ENCODE measurements at places on chromosomes 2 and 18.
A peak's percentile ranks its signal among the peaks of the same experiment; 100 is the strongest.

- DNase-seq, result no peak
Observed at GRCh38 chr2:11024687-11025086, 113.0 kb downstream of the KCNF1 start.

- DNase-seq, result no peak
Observed at GRCh38 chr18:44510390-44510789, 170.3 kb upstream of the SETBP1 start.

DNA sequence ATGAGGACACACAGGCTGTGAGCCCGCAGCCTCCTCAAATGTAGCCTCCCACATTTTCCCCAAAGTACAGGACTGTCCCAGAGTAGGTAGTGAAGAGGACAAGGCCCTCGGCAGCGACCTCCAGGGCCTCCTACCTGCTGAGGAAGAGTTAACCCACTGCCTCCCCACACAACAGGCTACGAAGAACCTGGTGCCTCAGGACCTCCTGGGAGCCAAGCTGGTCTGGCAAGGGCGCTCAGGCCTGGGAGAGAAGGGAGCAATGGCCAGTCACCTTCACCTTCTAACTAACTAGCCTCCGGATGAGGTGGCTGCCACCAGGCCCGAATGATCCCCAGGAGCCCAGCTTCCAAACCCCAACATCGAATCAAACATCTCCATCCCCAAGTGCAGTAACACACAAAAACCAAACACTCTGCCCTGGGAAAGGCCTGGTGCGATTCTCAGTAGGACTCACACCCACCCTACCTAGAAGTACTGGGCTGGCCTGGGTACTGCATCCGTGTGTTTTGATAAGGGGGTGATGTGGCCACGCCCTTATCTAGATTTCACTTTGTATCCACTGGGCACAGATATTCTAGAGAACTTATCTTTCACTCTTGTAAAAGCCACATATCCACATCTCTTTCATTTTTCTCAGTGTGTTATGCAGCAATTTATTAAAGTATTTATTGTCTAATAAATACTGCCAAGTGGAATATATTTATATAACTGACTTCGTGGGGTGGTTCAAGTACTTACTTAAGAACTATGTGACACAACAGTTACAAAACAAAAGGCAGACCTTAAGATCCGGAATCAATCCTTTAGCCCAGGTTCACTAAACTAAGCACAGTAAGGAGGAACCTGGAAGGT, 9.7 kb downstream of the ERFE start:
- DNase-seq, result no peak

- DNase-seq, result no peak
Observed at GRCh38 chr2:129276978-129277584, 702.4 kb upstream of the RAB6C start.

DNA sequence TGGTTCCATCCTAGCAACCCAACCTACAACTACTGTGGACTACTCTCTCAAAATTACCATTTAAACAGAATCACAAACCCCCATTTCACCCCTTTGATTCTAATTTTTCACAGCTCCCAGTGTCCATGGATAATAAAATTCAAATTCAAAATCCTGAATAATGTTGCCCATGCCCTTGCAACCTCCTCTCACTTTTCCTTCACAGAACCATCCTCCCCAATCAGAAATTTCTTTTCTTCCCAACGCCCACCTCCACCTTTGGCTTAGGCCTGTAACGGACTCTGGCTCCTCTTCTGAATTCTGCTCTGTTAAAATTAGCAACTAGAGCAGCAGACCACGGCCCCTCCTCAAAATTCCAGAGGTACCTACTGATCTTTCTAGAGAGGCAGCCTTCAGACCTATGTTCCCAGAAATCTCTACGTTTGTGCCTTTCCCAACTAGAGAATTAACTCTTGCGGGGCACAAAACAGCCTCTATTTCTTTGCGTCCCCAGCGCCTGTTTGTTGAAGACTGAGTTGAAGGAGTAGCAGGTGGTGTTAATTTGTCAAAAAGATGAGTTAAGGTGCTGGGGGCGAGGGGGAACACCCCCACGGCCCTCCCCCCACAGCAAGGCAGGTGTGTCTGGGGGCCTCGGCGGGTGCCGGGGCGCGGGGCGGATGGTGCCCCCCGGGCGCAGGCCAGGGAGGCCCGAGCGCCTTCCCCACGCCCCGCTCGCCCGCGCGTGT, 428 bp upstream of the MAP3K20 start:
- DNase-seq, result no peak

DNA sequence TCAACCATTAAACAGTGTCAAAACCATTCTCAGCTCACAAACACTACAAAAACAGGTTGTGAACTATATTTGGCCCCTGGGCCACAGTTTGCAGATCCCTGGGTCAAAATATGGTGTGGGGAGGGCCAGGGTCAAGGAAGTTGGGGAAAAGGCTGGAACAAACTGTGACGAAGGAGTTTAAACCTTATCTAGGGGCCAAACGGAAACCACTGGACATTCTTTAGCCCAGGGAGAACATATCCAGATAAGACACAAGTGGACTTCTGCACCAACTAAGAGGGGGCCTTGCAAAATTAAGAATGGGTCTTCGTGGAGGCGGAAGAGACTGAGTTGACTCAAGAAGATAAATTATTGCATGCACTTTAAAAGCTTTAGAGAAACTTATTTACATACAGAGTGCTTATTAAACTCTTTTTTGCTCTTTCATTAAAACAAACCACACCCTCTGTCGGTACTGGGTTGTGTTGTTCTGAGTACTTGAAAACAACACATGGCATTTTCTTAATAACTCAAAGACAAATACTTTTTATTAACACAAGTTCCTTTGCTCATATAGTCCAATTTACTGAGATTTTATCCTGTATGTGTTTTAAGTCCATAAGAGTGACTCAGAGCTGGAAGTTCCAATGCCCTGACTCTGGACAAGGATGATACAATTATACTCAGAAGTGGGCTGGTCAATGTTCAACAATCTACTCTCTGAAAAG, 5.3 kb upstream of the ASAP2 start:
- DNase-seq, result no peak

GRCh38 chr18:14947482-14948162, 199.7 kb downstream of the ANKRD30B start:
- DNase-seq, result no peak

DNA sequence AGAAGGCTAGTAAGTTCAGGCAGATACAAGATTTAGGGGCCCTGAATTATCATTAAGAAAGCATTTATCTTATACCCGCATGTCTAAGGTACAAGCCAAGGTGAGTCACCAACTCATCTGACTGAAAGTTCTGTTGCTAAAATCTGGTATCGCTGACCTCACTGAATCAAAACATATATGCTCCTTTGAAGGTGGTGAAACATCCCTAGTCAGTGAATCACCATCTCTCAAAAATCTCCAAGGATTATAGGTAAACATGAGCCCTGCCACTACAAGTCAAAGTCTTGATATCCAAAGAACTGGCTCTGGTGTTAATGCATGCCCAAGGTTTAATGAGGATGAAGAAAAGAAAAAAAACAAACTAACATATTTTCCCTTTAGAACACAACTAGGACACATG, 43.5 kb downstream of the IRS1 start:
- DNase-seq, result no peak

DNA sequence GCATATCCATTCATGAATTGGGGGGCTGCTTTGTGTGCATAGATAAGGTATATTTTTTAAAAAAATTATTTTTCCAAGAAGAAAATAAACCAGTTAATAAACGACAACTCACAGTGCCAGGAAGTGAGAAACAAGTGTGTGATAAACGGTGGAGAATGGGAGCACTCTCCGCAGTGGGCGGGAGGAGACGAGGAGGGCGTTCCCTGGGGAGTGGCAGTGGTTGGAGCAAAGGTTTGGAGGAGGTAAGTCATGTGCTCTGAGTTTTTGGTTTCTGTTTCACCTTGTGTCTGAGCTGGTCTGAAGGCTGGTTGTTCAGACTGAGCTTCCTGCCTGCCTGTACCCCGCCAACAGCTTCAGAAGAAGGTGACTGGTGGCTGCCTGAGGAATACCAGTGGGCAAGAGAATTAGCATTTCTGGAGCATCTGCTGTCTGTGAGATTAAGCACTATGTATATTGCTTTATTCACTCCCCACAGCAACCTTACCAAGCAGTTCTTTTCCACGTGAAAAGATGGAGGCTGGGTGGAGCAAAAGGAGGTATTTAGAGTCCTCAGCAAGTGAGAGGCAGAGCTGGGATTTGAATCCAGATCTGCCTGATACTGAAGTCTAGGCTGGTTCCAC, 27.0 kb upstream of the CASP8 start:
- DNase-seq, result no peak

GRCh38 chr2:216637472-216637871, 4.3 kb downstream of the IGFBP2 start:
- DNase-seq, result no peak

GRCh38 chr2:88880441-88880953, 189.0 kb downstream of the RPIA start:
- DNase-seq, result peak; percentile 59

DNA sequence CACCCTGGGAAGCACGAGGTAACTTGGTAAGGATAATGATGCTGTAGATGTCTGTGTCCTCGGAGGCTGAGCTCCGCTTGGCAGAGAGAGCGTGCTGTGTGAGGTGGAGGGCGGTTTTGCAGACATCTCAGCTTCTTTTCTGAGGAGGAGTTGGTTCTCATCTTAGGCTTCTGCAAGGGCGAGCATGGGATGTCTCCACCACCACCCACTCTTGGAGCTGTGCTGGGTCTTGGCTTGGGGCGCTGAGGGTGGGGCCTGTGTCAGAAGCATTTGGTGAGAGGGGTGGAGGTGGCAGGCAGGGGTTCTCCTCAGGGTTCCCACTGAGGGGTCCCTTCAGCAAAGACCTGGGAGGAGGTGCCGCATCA, 9.2 kb downstream of the OXER1 start:
- no peak for DNase-seq

DNA sequence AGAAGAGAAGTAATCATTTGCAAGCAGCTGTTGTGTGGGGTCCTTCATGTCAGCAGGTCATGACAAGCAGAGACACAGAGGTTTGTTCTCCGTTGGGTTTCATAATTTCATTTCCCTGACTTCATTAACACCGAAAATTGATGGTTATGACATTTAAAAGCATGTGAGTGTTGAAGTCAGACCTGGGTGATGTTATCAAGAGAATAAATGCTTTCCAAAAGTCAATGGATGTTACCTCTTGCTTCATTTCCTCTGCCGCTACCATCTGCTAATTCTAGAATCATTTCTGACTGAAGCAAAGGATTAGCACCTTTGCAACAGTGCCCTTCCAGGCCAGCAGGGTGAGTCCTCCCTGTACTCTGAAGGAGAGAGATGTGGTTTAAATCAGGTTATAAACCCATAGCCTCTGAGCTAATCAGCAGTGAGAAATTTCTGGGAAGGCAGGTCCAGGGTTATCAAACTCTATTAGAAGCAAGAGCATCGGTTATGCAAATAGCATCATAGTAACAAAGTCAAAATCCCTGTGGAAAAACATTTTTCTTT, 446.2 kb downstream of the PIK3C3 start:
- no peak for DNase-seq

GRCh38 chr2:124025171-124025580, at the start of gene CNTNAP5:
Gene CNTNAP5, plus strand, starts transcription at chr2:124025287. Its CDS starts 364 bp downstream, at chr2:124025651.
- peak; percentile 94 for DNase-seq

GRCh38 chr2:178233428-178233827, 39.1 kb downstream of the OSBPL6 start:
- DNase-seq, result no peak

GRCh38 chr2:232321817-232322559, 56.6 kb upstream of the ALPP start:
- DNase-seq, result no peak

DNA sequence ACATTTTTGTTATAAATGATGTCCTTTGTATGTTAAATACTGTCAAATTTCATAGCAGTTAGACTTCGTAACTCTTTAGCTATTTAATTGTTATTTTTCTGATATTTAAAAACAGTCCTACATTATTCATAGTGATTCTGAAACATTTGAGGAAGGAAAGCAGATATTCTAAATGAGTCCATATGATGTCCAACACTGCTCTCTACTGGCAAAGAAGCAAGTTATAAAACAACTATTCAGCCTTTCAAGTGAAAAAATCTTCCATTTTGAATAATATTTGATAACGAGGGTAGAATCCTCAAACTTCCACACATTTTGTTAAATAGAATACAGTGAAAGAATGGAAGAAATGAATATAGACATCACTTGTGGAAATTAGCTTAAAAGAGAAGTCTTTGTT, 220.8 kb downstream of the GULP1 start:
- no peak for DNase-seq

GRCh38 chr2:88069117-88069516, 1.5 kb downstream of the SMYD1 start:
- DNase-seq, result peak; percentile 66

- DNase-seq, result no peak
Observed at GRCh38 chr2:184743096-184743495, 144.8 kb downstream of the ZNF804A start.

GRCh38 chr2:98521266-98521665, 76.6 kb downstream of the INPP4A start:
- DNase-seq, result no peak

DNA sequence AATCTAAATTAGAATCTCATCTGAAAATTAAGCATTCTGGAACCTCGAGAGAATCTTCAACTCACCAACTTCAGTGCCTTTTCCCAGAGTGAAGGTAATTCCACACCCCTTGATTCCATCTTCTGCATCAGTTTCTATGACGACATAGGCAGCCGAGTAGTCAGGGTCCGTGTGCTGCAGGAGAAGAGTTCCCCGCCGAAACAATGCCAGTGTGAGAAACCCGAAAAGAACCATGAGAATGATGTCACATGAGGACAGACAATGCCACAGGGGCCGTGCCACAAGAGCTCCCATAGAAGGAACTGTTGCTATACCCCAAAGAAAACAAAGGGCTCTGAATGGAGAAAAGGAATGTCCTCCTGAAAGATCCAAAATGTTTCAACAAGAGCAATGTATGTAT, 6.0 kb downstream of the ENOSF1 start:
- DNase-seq, result no peak

DNA sequence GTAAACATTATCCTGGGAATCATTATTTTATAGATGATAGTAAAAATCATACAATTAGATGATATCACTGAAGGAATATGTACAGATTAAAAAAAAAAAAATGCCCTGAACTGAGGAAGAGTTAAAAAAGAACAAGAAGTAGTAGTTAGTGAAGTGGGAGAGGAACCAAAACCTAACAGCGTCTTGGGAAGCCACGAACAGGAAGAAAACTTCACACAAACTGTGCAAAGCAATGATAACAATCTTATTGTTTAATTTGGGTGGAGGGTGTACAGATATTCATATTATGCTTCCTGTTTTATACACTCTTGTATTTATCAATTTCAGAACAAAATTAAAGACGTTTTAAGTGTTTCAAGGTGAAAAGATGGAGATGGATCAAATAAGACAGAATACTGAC, 3.5 kb downstream of the HEATR5B start:
- no peak for DNase-seq

GRCh38 chr2:14401873-14402272, 230.6 kb upstream of the LRATD1 start:
- no peak for DNase-seq

DNA sequence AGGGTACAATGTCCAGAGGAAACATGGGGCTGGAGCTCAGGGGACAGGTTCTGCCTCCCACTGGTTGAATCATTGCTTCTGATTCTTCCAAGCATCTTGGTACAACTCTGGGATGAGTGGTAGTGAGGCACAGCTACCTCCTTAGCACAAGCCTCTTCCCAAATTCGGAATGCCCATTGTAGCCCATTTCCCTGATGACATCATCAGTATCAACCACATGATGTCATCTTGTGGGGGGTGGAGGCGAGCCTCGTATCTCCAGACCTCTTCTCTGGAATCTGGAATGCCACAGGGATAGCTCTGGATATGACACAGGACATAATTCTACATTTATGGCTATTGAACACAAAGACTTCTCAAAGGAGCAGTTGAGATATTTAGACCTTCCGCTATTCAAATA, 715.2 kb downstream of the RNF144A start:
- no peak for DNase-seq

Measured in retina (tissue), 1 donor.